Cardiac muscle cell (in vitro differentiated cells and primary cell): ENCODE measurements at places on chromosomes 5 and 9.

- peak; percentile 96 for DNase-seq
Observed at GRCh38 chr5:168712280-168712924, 133.2 kb upstream of the PANK3 start.

DNA sequence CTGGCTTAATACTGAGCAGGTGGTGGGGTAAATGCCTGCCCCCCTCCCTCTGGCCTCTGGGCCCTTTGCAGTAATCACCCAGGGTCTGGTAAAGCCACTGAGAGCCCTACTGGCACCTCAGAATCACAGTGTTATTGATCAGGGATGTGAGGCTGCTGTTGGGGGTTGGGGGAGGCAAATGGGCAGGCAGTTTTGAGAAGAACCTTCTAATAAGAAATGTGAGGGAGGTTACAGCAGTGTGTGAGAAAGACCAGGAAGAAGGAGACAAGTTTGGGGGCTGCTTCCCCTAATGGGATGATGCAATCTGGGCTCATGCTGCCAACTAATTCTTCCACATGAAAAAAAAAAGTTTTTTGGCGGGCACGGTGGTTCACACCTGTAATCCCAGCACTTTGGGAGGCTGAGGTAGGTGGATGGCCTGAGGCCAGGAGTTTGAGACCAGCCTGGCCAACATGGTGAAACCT, 3.1 kb upstream of the B4GALT7 start:
- DNase-seq, result no peak

DNA sequence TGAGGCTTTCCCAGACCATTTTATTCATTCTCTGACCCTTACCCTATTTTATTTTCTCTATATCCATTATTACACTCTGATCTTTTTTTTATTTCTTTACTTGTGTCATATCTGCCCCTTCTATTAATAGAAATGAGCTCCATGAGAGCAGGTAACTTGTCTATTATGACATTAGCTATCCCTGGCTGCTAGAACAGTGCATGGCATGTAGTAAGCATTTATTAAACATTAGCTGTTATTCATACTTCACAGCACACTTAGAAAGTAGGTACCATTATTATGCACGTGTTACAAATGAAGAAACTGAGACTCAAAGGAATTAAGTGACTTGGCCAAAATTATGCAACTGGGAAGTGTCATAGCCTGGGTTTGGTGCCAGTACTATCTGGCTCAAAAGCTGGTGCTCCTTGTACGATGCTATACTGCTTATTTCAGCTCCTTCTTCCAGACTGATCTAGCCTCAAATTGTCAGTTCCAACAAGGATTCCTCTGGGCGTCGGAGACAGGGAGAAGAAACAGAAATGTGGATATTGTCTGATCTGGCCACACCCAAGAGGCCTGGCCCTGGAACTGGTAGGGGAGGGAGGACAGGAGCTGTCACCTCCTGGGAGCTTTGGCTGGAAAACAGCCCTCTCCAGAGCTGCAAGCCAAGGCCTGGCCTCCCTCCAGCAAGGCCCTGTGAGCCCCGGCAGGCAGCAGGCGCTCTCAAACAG, 10.8 kb upstream of the NIPAL4 start:
- DNase-seq, result peak; percentile 36

GRCh38 chr9:14451949-14452348, 138.0 kb upstream of the NFIB start:
- DNase-seq, result no peak

DNA sequence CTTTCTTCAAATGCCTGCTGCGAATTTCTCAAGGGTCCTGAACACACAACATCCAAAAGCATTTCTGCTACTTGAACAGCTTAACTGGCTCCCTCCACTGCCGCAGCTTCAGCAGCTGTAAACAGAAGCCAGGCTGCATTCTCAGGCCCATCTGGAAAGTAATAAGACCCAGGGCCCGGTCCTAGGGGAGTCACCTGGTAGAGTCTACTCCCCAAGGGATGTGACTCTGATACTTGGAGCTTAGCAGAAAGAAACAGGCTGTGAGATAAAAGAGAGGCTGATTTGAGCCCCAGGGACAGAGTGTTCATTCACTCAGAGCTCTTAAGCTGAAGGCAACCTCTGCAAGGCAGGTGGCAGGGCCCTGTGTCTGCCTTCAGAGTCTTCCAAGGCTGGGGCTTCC, 356.8 kb downstream of the SPOCK1 start:
- DNase-seq, result no peak

DNA sequence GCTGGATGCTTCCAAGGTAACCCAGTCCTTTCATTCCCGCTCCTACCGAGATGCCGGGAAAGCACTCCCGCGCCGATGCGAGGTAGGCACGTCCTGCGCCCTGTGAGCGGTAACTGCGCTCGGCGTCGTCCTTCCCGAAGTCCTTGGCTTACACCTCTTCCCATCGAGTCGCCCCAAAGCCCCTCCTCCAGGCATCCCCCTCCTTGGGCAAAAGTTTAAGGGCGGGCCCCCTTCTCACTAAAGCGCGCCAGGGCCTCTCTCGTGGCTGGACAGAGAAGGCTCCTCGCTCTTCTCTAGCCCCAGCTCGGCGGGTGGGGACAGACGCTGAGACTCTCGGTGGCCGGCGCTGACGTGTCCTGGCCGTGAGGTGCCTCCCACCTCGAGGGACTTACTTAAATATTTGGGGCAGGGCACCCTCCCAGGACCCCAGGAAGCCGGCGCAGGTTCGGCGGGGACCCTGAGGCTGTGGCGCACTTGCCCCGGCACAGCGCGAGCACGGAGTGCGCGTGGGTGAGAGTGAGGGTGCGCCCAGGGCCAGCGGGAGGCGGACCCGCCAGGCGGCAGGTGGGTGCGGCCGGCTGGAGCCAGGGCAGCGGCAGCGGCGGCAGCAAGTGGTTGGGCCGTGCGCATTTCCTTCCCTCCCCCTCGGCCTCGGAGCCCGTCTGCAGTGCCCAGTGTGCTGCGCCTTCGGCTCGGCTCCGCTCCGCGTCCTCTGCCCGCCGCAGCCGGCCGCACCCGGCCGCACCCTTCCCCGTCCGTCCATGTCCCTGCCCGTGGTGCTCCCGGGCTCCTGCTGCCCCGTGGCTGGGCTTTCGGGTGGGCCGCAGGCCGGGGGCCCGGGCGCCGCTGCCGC, at the start of gene ENTREP1:
ENTREP1 (plus strand) TSS at position 667 of the 853 bp plus-strand sequence; CDS start at position 762, 95 bp downstream.
- peak; percentile 86 for DNase-seq

DNA sequence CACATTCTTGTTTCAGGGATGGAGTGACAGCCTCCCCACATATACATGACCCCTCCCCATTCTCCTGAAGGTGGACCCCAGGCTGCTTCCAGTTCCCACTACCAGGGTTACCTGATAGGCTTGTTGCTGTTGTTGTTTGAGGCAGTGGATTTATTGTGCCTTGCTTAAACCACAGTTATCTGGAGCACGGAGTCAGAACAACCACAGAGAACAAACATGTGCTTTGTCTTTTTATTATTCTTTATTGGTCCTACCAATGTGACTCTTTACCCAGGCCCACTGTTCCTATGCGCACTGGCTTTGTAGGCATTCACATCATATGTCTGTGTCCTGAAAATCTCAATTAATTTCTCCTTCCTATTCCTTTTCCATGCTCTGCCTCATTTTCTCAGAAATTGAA, 41.2 kb upstream of the IPPK start:
- DNase-seq, result no peak

DNA sequence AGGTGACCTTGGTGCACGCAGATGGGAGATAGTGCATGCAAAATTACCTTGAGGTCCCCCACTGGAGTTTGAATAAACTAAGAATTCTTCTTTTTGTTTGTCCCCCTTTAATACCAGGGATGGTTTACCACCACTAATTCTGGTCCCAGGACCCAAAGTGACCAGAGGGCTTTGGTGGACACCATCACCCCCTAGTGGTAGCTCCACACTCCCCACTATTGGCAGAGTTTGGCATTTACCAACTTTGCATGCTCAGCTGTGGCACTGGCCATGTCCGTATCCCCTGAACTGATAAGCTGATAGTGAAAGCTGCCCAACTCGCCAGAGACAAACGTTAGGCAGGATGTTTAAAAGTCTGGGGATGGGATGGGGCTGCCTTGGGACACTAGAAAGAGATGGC, 3.3 kb downstream of the ASTN2 start:
- peak; percentile 72 for DNase-seq

DNA sequence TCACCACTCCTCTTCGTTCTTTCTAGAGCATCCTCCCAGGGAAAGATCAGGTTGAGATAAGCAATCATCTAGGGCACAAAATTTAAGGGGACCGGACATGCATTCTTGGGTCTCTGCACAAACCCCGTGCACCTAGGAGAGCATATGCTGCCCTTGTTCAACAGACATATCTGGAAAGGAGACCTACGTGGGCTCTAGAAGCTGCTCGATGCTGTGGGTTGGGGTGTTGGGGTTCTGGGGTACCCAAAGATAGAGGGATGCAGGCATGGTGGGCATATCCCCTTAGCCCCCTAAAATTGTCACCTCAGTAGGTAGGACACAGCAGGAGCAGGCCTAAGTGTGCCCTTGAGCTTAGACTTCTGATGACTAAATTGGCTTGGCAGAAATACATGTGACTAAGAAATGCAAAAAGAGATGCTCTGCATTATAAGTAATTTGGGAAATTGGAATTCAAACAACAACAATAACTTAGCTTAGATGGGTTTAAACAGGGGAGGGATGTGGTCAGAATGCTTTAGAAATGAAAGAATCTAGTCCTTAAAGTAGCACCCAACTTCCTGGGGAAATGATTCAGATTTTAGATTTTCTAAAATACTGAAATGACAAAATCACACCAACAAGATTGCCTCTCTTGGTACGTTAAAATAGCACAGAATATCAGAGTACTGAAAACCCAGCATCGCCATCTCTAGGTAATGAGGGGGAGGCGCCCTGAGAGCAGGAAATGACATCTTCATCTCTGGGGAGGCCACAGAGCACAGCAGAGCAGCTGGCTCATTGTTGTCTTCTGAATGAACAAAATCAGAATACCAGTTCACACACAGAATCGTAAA, 172.3 kb downstream of the GNA14 start:
- DNase-seq, result peak; percentile 70

- no peak for DNase-seq
Observed at GRCh38 chr9:137638680-137639079, 19.9 kb downstream of the EHMT1 start.

GRCh38 chr5:21931116-21931515, 922.0 kb downstream of the CDH12 start:
- no peak for DNase-seq

DNA sequence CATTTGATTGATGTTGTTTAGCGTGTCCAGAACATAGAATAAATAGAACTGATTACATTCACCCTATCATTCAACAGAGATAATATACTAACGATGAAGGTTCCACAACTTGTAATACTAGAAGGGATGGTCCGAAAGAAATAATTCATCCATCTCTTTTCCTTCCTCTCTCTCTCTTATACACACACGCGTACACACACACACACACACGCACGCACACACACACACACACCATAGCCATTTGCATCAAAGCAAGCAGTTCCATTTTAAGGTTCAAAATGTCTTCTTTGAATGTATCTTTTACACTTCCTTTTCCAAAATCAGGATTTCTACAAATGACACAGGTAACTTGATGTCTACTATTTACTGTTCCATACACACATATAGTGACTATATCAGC, 887 bp downstream of the GDA start:
- DNase-seq, result no peak
